ENCODE measurements at places on chromosomes 4 and X.

DNA sequence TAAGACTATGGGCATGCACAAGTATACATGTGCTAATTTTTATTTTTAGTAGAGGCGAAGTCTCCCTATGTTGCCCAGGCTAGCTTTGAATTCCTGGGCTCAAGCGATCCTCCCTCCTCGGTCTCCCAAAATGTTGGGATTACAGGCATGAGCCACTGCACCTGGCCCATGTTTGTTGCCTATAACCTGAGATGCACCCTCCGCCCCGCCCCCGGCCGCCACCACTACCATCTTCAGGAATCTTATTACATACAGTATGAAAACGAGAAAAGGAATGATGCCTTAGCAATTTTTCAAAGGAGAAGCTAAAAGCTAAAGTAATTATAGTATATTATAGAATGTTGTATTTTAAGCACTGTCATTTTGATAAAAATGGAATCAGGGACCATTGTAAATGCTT, 61.2 kb downstream of the POU4F2 start:
- DNase-seq = no peak

DNA sequence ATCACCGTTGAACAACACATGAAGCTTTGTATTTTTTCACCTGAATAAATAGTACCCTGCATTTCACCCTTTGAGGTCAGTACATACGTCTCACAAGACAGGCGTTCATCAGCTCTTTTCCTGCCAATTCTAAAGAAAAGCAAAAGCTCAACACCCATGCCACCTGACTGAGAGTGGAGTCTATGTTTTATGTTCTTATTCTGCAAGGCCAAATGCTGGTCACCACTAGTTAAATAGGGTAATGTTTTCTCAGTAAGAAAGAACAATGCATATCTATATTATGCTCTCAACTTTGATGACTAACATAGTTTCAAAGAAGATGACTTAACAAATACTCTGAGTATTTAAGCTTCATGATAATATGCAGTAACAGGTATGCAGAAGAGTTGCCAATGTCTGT, 336.3 kb upstream of the BMP3 start:
- DNase-seq = no peak

DNA sequence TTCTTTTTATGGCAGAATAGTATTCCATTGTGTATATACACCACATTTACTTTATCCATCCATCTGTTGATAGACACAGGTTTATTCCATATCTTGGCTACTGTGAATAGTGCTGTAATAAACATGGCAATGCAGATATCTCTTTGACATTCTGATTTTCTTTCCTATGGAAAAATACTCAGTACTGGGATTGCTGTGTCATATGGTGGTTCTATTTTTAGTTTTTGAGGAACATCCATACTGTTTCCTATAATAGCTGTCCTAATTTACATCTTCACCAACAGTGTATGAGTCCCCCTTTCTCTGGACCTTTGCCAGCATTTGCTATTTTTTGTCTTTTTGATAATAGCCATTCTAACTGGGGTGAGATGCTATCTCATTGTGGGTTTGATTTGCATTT, 73.5 kb downstream of the GPAT3 start:
- DNase-seq = no peak

DNA sequence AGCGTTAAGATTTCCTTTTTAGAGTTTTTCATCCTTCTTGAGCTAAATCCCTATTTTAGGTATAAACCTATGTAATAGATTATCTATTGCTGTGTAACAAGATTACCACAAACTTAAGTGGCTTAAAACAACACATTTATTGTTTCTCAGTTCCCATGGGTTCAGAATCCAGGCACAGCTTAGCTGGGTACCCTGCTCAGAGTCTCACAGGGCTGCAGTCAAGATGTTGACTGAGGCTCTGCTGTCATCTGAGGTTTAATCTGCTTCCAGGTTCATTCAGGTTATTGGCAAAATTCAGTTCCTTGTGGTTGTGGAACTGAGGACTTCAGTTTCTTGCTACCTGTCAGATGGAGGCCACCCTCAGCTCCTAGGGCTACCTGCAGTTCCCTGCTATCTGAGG, 60.9 kb downstream of the GK start:
- no peak for DNase-seq

All from head of caudate nucleus (tissue), 42 donors.